ENCODE measurements at places on chromosomes 2 and 18.

DNA sequence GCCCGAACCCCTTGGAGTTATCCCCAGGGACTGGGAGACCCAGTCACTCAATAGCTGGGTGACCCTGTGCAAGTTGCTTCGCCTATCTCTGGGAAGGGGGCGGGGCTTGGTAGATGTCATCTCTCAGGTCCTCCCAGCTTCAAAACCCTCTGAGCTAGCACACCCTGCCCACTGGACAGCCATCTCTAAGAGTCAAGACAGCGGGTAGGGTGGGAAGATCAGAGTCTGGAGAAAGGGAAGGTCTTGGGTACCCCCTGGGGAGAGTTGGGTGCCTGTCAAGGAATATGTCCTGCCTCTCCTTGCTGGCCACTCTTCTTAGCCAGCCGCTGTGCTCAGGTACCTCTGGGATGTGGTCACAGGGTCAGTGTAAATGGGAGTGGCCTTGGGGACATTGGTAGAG, 8.0 kb downstream of the GLI2 start:
- no peak for DNase-seq

GRCh38 chr2:241375300-241375699, 19.2 kb downstream of the FARP2 start:
- DNase-seq, result no peak

GRCh38 chr2:162113776-162114168, 38.3 kb downstream of the GCG start:
- no peak for DNase-seq

DNA sequence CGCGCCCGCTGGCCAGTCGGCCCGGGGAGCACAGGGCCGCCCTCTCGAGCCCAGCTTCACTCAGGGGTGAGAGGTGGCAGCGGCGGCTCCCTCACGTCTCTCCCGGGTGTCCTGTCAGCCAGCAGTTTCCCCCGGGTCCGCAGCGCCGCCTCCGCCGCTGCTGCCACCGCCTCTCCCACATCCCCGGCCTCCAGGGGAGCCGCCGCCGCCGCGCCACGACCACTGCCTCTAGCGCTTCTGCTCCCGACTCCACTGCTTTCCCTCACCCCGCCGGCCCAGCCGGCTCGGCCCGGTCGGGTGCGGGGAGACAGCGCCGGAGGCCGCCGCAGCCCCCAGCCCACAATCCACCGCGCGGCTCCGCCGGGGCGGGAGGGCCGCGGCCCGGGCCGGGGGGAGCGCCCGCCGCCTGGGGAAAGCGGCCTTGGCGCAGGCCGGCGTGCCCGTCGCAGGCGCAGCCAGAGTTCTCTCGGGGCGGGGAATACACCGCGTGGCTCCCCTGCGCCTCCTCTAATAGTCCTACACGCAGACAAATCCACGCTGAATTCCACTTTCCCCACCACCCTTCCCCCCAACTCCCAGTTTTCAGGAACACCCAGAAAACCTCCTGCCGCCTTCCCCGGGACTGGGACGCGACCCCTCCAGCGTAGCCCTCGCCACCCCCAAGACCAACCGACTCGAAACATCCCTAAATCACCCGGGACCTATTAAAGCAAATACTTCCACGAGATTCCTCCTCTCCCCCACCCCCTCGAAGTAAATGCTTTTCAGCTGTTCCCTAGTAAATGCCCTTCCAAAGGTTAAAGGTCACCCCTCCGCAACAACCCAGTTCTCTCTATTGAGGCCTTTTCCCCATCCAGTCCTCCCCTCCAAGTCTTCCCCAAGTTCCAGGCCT, at the start of gene VPS54:
TSS of gene VPS54 (minus strand) at position 346 of the 892 bp plus-strand sequence. CDS start 35,429 bp downstream, outside the sequence.
- DNase-seq, result peak; percentile 73

DNA sequence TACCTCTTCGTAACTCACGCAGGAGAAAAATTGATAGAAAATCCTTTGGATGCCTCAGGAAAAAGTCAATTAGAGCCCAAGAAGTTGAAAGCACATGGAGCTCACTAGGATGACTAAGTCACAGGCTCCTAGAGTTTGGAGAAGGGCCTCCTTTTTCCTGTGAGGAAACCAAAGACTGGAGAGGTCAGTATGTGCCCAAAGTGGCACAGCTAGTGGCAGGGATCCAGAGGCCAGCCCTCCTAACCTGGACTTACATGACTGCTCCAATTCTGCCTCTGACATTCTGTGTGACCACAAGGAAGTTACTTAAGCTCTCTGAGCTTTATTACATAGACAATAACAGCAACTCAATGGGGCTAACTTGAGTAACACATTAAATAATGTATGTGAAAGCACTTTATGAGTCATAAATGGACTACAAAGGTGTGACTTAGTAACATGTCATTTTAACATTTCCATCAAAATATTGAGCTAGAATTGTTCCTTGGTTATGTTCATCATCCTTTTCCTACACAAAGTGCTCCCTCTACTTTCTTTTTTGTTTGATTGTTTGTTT, 91.6 kb downstream of the DHRS9 start:
- DNase-seq, result no peak

DNA sequence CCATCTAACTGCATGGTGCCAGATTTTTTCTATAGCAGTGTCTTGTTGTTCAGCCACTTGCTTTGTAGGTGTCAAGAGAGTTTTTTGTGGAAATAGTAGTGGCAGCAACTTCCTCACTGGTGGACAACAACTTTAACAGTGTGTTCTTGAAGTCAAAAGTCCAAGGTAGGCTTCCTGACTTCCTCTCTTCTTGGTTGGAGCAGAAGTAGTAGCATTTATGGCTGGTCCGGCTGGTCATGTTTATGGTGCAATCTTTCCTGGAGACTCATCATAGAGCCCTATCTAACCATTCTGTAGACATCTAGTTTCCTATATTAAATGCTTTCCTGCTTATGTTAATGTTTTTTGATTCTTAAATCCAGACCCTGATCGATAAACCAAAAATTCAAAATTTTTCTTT, 11.7 kb downstream of the GPR75 start:
- DNase-seq, result no peak

- no peak for DNase-seq
These were observed 118.3 kb upstream of the NETO1 start for GRCh38 chr18:72986103-72986502.

- DNase-seq, result no peak
These were observed 194.9 kb downstream of the SS18 start for GRCh38 chr18:25895518-25895917.

GRCh38 chr2:26616706-26617587, 24.2 kb downstream of the CIB4 start:
- no peak for DNase-seq

GRCh38 chr2:36951574-36951973, 14.8 kb downstream of the STRN start:
- no peak for DNase-seq

DNA sequence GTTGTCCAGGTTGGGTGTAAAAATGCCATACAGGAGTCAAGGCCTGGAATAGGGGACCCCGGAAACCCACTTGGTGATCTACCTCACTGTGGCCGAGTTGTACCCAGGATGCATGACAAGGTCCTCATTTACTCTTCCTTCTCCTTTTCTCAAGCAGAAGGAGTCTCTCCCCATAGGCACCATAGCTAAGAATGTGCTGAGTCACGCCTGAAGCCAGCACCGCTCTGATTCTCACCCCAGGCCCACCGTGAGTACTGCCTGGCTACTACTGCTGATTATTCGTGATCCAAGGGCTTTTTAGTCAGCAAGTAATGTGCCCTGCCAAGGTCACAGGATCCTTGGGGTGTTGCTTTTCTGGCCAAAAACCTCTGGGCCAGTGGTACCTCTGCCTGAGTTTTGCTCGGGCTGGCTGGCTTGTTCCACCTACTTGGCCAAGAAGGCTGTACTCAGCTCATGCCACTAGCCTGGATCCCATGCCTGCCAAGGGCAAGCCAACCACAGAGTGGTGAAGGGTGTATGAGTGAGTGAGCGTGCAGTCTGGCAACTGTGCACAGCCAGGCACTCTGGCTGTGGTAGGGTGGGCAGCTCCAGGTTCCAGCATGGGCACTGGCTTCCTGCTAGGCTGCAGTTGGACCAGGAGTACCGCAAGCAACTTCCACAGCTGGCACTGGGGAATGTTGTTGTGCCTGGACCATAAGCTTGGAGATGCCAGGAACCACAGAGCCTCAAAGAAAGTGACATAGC, 650.1 kb upstream of the VRK2 start:
- no peak for DNase-seq

DNA sequence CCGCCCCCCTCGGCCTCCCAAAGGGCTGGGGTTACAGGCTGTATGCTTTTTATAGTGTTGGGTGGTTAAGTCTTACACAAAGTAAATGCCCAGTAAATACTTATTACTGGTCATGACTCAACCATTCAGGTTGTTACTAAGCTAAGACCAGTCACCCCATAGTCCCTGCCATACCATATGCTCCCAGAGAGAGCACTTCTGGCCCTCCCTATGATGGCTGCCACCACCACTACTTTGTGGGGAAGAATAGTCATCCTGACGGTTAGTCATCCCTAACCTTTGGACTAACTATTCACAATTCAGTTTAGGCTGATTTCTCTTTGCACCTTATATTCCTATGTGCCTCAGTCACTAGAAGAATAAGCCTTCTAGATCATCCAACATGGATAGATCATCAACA, 42.0 kb upstream of the MSH2 start:
- no peak for DNase-seq

GRCh38 chr2:16686641-16687040, 21.0 kb upstream of the CYRIA start:
- no peak for DNase-seq
